Bronchus fibroblast of lung (primary cell): ENCODE measurements at places on chromosomes 6 and 20. TPM values are rescaled to one million over a fixed set of nuclear protein-coding genes. Genes with fewer than 3 reads are reported as not detected.

LHFPL5 gene
- not detected in 2 replicates for total RNA-seq

KIAA1755 gene
- total RNA-seq, result 0.89 and 1.5 TPM in 2 replicates

ZC2HC1B gene
- total RNA-seq, result not detected in 2 replicates

ARG1 gene
- not detected in 2 replicates for total RNA-seq

ULBP2 gene
- 6.2 and 6.6 TPM in 2 replicates for total RNA-seq

MTFR2 gene
- total RNA-seq, result 9.2 and 13.6 TPM in 2 replicates

ERVFRD-1 gene
- total RNA-seq, result not detected in 2 replicates

SMOC2 gene
- total RNA-seq, result not detected in 2 replicates

OR2H2 gene
- not detected in 2 replicates for total RNA-seq

HLA-DMA gene
- 2.7 and 3.4 TPM in 2 replicates for total RNA-seq

FAM83C gene
- total RNA-seq, result under 0.01 TPM in 1 of 2 replicates, not detected in the other

EFHC1 gene
- 15.2 and 15.5 TPM in 2 replicates for total RNA-seq

OR2B6 gene
- total RNA-seq, result not detected in 2 replicates

CAPN11 gene
- total RNA-seq, result not detected in 2 replicates

LRP11 gene
- 28.2 and 30.6 TPM in 2 replicates for total RNA-seq
